Type B pancreatic cell (in vitro differentiated cells): ENCODE measurements at places on chromosomes 13 and 19. TPM values are rescaled to one million over a fixed set of nuclear protein-coding genes. Genes with fewer than 3 reads are reported as not detected.

- H3K4me1 ChIP-seq = no peaks in the 10 kb centered on the region
- DNase-seq = no peak
- peaks cover 36% of the 10 kb centered on the region for H3K27me3 ChIP-seq
These were observed 50.3 kb upstream of the TUBGCP3 start for GRCh38 chr13:112638157-112638750.

GRCh38 chr13:75795274-75795673, 159.1 kb downstream of the LMO7 start:
- DNase-seq = no peak
- no peak overlapping the region for H3K4me3 ChIP-seq
- H3K4me1 ChIP-seq = peaks cover 12% of the 10 kb centered on the region
- no peaks in the 10 kb centered on the region for H3K27me3 ChIP-seq
- H3K36me3 ChIP-seq = peaks cover 26% of the 10 kb centered on the region
- H3K27ac ChIP-seq = no peak overlapping the region

- H3K27me3 ChIP-seq = no peaks in the 10 kb centered on the region
- no peak overlapping the region for H3K4me3 ChIP-seq
- no peak for DNase-seq
- H3K27ac ChIP-seq = peak overlapping the region; percentile 23
- H3K4me1 ChIP-seq = peaks cover 22% of the 10 kb centered on the region
These were observed 46.3 kb downstream of the SIPA1L3 start for GRCh38 chr19:37953171-37953917.

- H3K27ac ChIP-seq = peak within 1 kb of the TSS; percentile 88
- no peak for DNase-seq
- no peaks in the 10 kb centered on the region for H3K27me3 ChIP-seq
- H3K4me3 ChIP-seq = peak within 1 kb of the TSS; percentile 95
- peaks cover 10% of the 10 kb centered on the region for H3K36me3 ChIP-seq
- peaks cover 30% of the 10 kb centered on the region for H3K4me1 ChIP-seq
These were observed at the start of gene FKRP for GRCh38 chr19:46745521-46746280. Gene FKRP (plus strand): TSS chr19:46746057. CDS start chr19:46755451, 9,394 bp downstream.

DNA sequence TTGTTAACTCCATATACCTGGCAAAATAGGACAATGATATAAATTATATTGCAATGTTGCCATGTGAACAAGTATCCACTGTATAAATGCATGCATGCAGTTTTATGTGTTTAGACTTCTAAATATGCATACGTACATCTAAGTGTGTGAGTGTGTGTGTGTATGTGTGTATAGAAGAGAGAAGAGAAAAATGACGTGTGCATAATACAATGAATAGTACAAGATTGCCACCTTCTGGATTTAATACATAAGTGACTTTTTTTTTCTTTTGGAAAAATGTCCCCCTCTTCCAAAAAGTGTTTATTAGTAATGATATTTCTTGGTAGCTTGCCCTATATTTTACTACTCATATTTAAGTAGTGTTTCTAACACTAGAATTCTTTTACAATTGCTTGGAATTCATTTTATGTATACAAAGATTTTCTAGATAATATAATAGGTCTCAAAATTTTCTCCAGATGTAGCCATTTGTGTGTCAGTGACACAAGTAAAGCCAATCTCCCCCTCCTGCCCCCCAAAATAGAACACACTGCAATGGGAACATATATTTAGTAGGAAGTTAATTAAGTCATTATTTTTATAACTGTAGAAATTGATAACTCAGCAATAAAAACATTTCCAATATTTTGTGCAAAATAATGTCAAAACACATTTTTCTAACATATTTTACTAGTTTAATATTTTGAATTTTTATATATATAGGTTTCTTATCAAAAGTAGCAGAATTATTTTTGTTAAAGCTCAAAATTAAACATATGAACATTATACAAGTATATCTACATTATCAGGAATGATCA, 783.3 kb upstream of the ATXN8OS start:
- H3K4me3 ChIP-seq = no peak overlapping the region
- no peak overlapping the region for H3K27ac ChIP-seq
- no peaks in the 10 kb centered on the region for H3K36me3 ChIP-seq
- H3K4me1 ChIP-seq = peaks cover 3% of the 10 kb centered on the region
- no peak for DNase-seq

GRCh38 chr19:1522838-1523237, 1.0 kb upstream of the PLK5 start:
- no peak overlapping the region for H3K4me3 ChIP-seq
- no peaks in the 10 kb centered on the region for H3K4me1 ChIP-seq
- no peak for DNase-seq
- H3K27ac ChIP-seq = no peak overlapping the region
- H3K27me3 ChIP-seq = peaks cover 69% of the 10 kb centered on the region
- no peaks in the 10 kb centered on the region for H3K36me3 ChIP-seq

DNA sequence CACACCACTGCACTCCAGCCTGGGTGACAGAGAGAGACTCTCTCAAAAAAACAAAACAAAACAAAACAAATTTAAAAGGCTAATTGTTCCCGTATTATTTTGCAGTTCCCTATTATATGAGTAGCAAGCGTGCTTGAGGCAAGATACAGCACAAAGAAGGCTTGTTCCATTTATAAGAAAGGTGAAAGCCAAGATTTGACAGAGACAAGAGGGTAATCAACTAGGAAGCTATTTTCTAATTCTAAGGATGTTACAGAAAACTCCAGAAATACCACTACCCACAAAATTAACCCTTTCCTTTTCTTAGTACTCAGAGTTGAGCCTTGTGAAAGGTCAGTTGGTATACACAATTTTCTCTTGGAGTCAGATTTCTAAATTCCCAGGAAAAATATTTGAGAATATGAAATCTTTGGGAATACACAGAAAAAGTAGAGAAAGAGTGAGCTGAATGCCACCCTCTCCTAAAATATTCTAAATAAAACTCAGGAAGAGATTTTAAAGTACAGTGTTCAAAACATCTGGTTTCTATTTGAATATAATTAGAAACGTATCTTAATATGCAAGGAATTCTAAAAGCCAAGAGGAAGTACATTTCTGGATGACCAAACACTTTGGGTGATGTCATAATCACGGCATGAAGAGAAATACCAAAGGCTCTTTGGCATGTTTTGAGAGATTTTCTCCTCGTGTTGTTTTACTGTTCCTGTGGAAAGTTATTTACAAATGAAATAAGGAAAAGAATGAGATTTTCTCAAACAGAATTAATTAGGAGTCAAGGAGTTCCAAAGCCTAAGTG, 63.0 kb upstream of the FLT1 start:
- no peak overlapping the region for H3K4me3 ChIP-seq
- H3K36me3 ChIP-seq = no peaks in the 10 kb centered on the region

DNA sequence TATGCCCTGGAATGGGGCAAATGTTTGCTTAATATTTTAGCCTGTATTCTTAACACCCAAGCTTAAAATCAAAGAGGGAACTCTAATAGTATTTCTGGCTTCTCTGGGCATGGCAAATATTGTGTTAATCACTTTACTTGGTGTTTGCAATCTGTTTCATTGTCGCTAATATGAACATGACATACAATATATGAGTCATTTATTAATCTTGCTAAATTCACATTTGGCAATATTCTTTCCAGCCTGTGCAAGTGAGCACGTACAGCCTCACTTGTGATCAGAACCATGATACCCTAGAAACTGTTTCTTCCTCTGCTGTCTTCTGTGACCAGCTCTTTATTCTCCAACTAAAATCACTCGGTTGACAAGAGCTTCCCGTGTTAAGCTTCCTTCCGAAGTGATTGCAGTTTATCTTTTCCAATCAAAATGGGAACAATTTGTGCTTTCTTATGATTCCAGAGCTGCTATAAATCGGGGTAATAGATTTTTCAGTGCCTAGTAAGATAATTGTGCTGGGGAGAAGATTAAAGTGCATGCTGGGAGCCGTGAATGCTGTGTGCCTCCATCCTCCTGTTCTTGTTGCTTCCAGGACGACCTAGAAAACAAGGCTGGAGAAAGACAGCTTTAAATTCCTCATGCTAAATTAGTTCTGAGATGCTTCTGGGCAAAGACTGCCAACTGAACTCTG, 153.0 kb upstream of the TMTC4 start:
- H3K27me3 ChIP-seq = no peaks in the 10 kb centered on the region
- peaks cover 11% of the 10 kb centered on the region for H3K4me1 ChIP-seq

DNA sequence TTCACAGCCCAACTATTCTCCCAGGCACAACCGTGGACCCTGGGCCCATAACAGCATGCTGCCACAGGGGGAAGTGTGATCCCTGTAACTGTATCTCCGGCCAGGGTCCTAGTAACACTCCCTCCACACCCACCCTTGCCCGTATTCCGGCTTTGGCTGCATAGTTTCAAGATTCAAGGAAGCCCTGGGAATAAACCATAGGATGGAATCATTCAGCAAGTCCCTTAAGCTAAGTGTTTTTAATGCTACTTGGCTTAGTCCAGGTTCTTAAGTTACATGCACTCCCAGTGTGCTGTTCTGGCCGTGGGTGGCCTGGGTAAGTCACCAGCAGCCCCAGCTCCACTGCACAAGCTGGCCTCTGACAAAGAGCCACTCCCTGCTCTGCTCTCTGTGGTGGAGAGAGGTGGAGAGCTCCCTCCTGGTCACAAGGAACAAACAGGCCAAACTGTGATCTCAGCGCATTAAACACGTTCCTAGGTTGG, 532.4 kb upstream of the SGCG start:
- no peak overlapping the region for H3K4me3 ChIP-seq
- H3K36me3 ChIP-seq = no peaks in the 10 kb centered on the region
- H3K27me3 ChIP-seq = no peaks in the 10 kb centered on the region
- H3K27ac ChIP-seq = peak overlapping the region; percentile 39
- DNase-seq = no peak
- peaks cover 14% of the 10 kb centered on the region for H3K4me1 ChIP-seq

DNA sequence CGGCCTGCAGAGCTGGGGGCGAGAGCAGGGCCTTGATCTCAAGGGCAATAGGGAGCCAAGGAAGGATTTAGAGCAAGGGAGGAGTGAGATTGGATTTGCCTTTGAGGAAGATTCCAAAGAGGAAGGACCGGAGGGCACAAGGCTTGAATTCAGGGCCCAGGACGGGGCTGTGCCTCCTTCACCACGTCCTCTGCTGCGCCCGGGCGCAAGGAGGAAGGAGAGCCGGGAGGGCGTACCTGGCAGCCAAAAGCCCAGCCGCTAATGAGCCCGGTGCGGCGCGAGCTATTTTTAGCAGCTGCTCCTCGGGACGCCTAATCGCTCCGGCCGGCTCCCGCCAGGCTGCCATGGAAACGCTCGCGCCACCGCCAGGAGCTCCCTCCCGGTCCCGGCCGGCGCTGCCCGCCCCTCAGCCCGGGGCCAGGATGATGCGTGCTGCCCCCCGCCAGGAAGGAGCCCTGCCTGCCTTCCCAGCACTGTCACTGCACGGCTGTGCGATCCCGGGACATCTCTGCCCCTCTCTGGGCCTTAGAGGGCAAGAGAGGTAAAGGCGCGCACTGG, 31.3 kb downstream of the TINCR start:
- peak; percentile 78 for DNase-seq
- H3K4me1 ChIP-seq = peaks cover 5% of the 10 kb centered on the region
- no peaks in the 10 kb centered on the region for H3K36me3 ChIP-seq
- H3K27ac ChIP-seq = peak overlapping the region; percentile 84
- peak overlapping the region; percentile 78 for H3K4me3 ChIP-seq

GRCh38 chr19:42250183-42250665, 4.7 kb downstream of the ERF start:
- H3K27ac ChIP-seq = no peak overlapping the region
- DNase-seq = no peak
- H3K36me3 ChIP-seq = peaks cover 3% of the 10 kb centered on the region
- H3K4me1 ChIP-seq = peaks cover 27% of the 10 kb centered on the region

DNA sequence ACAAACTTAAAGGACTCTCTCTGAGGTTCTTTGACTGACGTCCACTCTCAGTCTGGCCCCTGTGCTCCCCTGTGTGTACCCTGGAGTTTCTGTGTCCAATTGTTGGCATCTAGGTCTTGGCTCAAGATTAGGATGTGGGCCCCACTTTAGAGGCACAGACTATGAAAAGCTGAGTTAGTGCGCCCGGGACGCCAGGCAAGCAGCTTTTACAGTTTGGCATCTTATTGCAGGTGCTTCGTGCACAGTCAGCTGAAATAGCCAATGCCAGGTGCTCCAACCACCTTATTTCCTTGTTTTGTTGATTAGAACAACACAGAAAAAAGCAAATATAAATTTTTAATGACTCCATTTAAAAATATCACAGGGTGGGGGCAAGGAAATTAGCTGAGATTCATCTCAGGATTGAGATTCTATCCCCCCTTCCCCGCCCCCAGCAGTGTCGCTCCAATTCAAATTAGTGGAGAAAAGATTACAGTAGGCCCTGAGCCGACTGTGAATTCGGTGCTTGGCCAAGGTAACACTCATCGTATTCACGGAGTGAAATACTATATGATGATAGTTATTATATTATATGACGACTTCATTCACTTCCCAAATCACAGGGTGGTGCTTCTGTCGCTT, 4.3 kb downstream of the SOX1 start:
- no peak overlapping the region for H3K27ac ChIP-seq
- DNase-seq = no peak
- H3K36me3 ChIP-seq = no peaks in the 10 kb centered on the region
- H3K4me3 ChIP-seq = peak overlapping the region; percentile 75
- H3K27me3 ChIP-seq = peaks cover 77% of the 10 kb centered on the region

DNA sequence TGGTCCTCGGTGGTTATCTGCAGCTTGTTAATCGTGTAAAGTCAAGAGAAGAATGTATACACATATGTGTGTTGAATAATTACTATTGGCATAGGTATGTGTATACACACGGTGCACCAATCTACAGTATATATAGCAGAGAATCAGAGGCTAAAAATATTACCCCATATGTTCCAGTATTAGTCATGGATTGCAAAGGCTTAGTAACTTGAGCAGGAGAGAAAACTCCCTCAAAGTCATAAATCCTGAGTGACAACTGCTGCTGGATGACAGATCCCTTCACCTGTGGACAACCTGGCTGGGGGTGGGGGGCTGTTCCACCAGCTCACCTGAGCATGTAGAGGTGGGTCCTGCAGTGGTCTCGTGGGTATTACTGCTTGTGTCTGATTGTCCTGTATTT, 185.0 kb downstream of the ZNF536 start:
- DNase-seq = no peak
- H3K27me3 ChIP-seq = peaks cover 35% of the 10 kb centered on the region
- H3K4me3 ChIP-seq = no peak overlapping the region
- no peaks in the 10 kb centered on the region for H3K36me3 ChIP-seq
- peaks cover 18% of the 10 kb centered on the region for H3K4me1 ChIP-seq

SOX1 gene
- 0.17 and 1.3 TPM in 2 replicates for total RNA-seq

SIGLEC12 gene
- total RNA-seq = not detected in 2 replicates

TMEM150B gene
- total RNA-seq = 1.2 and 1.6 TPM in 2 replicates

MCEMP1 gene
- not detected in 2 replicates for total RNA-seq

TTYH1 gene
- 8.7 and 50.7 TPM in 2 replicates for total RNA-seq
